ENCODE measurements at places on chromosomes 6 and 20.

- no peak for DNase-seq
Measured at GRCh38 chr6:133764008-133764753, 124.7 kb upstream of the TCF21 start.

- DNase-seq: no peak
Measured at GRCh38 chr20:32649697-32650400, 23.9 kb downstream of the C20orf203 start.

DNA sequence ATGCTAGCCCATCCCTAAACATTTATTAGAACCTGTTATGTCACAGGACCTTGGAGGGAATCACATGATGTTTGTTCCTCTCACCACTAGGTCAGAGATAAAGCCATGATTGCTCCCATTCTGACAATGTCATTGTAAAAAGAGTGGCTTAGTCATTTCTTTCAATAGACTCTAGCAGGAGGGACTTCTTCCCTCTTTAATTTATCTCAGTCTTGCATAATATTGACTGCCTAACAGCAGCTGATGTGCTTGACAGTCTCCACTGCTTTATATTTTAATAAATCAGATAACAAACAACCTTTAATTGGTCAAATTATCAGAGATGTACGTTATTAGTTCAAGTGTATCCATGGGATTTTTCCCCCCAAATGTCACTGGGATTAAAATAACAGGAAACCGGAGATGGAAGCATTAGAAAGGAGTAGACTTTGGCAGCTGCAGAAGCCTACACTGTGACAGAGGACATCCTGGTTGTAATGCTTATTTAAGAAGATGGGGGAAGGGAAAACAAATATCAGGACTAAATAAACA, 39.6 kb downstream of the LAMA4 start:
- no peak for DNase-seq

GRCh38 chr20:22248051-22248667, 336.2 kb downstream of the FOXA2 start:
- DNase-seq: no peak

- no peak for DNase-seq
Measured at GRCh38 chr6:41967312-41968287, 26.0 kb upstream of the CCND3 start.

All from activated gamma-delta T cell (primary cell).